Stimulated activated CD4-positive, alpha-beta T cell treated with anti-CD3 and anti-CD28 coated beads, Interleukin-1b, Interleukin-23, amount 100 ng/mL, for 1 hour (primary cell): ENCODE measurements at places on chromosomes 4 and X.

- no peak for DNase-seq
These were observed 29.2 kb downstream of the METAP1 start for GRCh38 chr4:99024481-99025275.

DNA sequence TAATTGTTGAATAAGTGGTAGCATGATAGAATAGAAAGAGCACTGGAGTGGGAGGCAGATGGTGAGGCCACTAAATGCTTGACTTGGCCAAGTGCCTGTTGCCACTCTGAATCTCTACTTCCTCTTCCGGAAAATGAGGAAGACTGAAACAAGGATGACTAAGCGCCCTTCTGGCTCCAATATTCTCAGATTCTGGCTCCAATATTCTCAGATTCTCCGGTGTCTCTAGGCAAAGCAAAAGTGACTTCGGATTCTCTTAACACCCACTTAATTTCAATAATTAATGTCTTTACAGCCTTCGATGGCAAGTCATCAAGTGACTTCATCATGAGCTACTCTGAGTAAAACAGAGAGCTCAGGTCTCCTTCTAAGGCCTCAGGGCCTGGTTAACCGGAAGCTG is 402.2 kb upstream of the FGF13 start:
- no peak for DNase-seq

DNA sequence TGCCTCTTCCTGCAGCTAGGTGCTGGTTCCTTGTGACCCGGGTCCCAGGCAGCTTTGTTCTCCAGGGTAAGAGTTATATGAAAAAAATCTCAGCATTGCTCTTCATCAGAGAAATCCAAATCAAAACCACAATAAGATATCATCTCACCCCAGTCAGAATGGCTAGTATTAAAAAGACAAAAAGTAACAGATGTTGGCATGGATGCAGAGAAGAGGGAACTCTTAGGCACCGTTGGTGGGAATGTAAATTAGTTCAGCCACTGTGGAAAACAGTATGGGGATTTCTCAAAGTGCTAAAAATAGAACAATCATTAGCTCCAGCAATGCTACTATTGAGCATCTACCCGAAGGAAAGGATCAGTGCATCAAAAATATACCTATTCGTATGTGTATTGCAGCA is 61.5 kb downstream of the SORCS2 start:
- DNase-seq = no peak

DNA sequence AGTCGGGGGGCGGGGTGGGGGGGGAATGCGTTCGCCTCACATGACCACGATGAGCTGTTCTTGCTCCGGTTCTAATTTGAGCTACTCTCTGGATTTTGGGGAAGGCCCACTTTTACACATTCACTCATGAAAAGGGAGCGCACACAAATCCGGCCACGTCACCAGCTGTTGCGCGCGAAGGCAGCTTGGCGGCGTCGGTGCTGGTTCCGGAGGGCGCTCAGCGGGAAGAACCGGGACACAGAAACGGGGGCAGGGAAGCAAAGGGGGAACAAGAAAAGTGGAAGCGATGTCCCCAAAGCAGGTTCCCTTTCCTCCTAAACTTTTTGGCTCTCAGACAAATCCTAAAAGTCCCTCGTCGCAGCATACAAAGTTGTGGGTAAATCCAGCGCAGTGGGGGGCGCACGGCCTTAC is 605 bp downstream of the ANXA5 start:
- peak; percentile 27 for DNase-seq

- no peak for DNase-seq
These were observed 68.0 kb downstream of the PPEF2 start for GRCh38 chr4:75834095-75834771.

- DNase-seq = no peak
These were observed 5.4 kb upstream of the SH3BP2 start for GRCh38 chr4:2787230-2788100.
